ENCODE measurements at places on chromosomes 11 and 22.

GRCh38 chr11:68998390-68998911 is 14.6 kb downstream of the MRGPRF start:
- DNase-seq: peak; percentile 38

GRCh38 chr11:1852877-1853276 is at the start of gene LSP1:
TSS of gene LSP1 (plus strand) at chr11:1853084. CDS start at chr11:1853145, 61 bp downstream.
- peak; percentile 46 for DNase-seq

DNA sequence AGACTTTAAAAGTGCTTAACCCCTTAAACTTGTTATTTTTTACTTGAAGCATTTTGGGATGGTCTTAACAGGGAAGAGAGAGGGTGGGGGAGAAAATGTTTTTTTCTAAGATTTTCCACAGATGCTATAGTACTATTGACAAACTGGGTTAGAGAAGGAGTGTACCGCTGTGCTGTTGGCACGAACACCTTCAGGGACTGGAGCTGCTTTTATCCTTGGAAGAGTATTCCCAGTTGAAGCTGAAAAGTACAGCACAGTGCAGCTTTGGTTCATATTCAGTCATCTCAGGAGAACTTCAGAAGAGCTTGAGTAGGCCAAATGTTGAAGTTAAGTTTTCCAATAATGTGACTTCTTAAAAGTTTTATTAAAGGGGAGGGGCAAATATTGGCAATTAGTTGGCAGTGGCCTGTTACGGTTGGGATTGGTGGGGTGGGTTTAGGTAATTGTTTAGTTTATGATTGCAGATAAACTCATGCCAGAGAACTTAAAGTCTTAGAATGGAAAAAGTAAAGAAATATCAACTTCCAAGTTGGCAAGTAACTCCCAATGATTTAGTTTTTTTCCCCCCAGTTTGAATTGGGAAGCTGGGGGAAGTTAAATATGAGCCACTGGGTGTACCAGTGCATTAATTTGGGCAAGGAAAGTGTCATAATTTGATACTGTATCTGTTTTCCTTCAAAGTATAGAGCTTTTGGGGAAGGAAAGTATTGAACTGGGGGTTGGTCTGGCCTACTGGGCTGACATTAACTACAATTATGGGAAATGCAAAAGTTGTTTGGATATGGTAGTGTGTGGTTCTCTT is 2.8 kb downstream of the MALAT1 start:
- peak; percentile 79 for DNase-seq

DNA sequence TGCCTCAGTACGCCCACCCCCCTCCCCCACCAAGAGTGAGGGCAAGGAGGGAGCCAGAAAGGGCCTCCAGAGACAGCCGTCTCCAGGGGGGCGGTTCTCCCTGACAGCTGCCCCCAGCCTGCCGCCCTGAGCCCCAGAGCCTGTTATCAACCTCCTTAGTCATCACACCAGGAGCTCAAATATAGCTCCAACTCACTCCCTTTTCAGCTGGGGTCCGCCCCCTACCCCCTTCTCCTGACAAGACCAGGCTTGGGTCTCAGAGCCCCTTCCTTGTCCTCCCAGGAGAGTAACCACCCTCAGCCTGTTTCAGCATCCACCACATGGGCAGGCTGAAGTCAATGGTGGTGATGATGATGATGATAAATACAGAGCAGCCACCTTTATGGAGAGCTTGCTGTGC is 2.5 kb upstream of the INPP5J start:
- no peak for DNase-seq

DNA sequence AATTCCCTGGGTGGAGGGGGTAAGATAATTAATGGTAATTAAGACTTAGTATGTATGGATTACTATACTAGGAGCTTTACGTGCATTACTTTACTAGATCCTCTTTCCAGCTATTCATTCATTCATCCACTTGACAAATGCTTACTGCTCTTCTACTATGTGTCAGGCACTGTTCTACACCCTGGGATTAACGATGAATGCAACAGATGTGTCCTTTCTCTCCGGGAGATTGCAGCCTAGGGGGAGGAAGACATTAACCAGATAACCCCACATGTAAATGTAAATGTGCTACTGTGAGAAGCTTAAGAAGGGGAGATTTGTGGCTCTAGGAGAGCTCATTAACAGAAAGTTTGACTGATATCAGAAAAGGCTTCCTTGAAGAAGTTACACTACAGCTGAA is 1.7 kb downstream of the ANKK1 start:
- no peak for DNase-seq

GRCh38 chr11:62612366-62613290 is at the start of the genes EML3 and ROM1:
TSS of gene EML3 (minus strand) at chr11:62612775. CDS start at chr11:62612457, 318 bp downstream.
TSS of gene ROM1 (plus strand) at chr11:62613257. CDS start at chr11:62613282, 25 bp downstream.
- peak; percentile 82 for DNase-seq

DNA sequence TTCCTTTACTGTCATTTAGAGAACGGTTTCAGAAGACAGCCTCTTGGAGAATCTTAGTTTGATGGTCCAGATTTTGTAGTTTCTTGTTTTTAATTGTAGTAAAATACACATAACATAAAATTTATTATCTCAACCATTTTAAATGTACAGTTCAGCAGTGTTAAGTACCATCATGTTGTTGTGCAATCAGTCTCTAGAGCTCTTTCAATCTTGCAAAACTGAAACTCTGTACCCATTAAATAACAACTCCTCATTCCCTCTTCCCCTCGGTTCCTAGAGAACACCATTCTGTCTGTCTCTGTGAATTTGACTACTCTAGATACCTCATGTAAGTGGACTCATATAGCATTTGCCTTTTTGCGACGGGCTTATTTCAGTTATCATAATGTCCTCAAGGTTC is 69.8 kb downstream of the GRIK4 start:
- DNase-seq: no peak

- no peak for DNase-seq
Observed at GRCh38 chr11:114176321-114176720, 116.8 kb downstream of the ZBTB16 start.

DNA sequence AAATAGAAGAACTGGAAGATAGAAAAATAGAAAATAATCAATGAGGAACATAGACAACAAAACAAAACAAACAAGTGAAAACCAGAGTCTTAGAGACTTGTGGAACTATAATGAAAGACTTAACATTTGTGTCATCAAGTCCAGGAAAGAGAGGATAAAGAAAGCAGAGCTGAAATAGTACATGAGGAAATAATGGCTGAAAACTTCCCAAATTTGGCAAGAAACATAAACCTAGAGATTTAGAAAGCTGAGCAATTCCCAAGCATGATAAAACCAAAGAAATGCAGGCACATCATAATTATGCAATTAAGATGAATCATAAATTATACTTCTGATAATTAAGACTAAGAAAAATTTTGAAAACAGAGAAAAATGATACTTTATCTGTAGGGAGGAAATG is 614.5 kb downstream of the ETS1 start:
- no peak for DNase-seq

- no peak for DNase-seq
Observed at GRCh38 chr11:70569996-70570692, 171.8 kb downstream of the CTTN start.

GRCh38 chr11:105298630-105299029 is 159.1 kb upstream of the CARD18 start:
- no peak for DNase-seq
